NCI-H446 treated with DMSO at 0.1 percent for 48 hours (cell line): ENCODE measurements at places on chromosomes 11 and 22.

GRCh38 chr22:22123118-22123959, 121.2 kb upstream of the VPREB1 start:
- no peak for DNase-seq

GRCh38 chr11:27475622-27476021, 3.0 kb upstream of the LGR4 start:
- no peak for DNase-seq

- no peak for DNase-seq
Observed at GRCh38 chr11:11845551-11845950, 3.8 kb downstream of the USP47 start.

DNA sequence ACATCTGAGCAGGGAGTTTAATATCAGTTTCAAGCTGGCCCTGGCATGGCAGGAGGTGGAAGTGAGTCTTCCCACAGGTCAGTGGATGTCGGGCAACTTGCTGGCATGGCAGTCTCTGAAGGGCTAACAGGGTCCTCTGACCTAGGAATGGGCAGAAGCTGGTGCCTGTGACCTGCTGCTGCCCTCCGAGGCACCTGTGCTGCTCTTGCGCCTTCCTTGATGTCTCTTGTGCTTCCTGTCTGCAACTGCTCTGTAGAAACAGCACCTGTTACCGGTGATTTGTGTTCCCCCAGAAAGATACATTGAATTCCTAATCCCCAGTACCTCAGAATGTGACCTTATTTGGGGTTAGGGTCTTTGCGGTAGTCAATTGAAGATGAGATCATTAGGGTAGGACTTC, 110.3 kb downstream of the RPS6KA4 start:
- DNase-seq = no peak

DNA sequence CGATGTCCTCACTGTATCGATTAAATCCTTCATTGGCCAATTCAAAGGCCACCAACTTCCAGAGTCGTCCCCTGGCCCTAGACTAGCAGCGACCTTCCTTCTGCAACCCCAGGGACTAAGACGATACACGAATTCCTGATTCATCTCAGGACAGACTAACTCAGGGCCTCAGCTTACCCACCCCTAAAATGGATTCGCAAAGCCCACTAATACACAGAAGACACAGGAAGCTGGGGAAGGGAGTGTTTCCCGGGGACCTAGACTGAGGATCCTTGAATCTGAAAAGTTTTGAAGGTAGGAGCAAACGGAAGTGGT, 509 bp downstream of the LAMTOR1 start:
- DNase-seq = no peak

DNA sequence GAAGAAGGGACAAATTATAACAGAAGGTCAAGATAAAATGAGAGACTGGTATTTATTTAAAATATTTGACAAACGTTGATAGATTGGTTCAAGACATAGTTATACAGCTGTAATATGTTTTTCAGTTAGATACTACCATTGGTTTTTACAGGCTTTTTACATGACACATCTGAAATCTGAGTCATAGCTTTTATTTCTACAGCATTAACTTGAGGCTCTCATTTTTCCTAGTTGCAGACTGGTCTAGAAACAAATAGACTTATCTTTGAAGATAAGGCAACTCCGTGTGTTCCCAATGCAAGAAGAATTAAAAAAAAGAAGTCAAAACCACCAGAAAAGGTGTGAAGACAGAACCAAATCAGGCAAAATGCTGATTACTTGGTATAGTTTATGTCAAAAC, 31.3 kb downstream of the CEP57 start:
- no peak for DNase-seq
